ENCODE measurements at places on chromosomes 16 and 17.

DNA sequence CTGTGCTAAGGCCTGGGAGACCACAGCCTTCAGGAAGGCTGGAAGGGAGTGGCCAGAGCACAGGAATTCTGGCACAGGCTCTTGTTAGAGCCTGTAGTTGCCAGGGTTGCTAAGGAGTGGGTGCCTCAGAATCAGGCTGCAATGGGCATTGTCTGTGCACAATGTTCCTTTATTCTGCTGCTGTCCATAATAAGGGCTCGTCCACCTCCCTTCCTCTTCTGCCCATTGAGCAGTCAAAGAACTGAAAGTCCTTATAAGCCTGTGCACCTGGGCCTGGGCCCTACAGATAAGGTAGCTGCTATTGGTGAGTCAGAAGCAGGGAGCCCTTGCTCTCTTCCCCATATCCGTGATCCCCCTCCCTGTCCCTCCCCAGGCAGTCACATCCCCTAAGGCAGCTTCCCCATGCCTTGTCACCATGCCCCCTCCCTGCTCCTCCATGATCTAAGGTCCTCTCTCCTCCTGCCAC, 5.4 kb upstream of the CNGB1 start:
- peak; percentile 88 for DNase-seq

- peak; percentile 20 for DNase-seq
These were observed 5.9 kb downstream of the ARSG start for GRCh38 chr17:68297195-68297594.

DNA sequence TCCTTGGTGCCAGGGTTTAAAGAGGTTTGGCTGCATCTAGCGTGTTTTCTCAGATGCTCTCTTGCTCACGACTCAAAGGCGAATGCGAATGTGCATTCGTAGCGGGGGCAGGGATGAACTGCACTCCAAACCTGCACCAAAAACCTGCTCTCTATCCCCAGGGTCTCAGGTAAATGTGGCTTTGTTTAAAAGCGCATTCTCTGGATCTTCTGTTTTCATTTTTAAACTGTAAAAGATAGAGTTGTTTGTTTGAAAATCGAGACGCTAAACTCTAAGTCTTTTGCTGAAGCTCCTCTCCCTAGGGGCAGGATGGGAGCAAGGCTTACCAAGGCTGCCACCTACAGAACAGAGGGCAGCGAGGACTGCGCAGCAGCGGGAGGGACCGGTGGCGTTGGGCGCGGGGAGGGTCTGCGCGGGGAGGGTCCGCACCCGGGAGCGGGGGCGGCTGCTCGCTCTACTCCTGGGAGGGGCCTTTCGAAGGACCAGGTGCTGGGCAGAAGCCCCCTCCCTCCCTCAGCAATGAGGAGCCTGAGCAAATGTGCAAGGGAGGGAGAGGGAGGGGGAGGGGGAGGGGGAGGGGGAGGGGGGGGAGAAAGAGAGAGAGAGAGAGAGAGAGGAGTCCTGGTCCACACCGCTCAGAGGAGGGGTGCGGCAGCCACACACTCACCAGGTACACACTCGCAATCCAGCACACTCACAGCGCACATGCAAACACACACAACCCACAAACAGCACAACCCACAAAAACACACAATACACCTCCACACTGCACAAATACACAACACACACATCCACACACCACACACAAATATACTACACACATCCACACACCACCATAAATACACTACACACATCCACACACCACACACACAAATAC, 142.8 kb downstream of the GRIN2A start:
- peak; percentile 10 for DNase-seq

GRCh38 chr17:44546671-44547606, 10.3 kb upstream of the FZD2 start:
- DNase-seq, result no peak

DNA sequence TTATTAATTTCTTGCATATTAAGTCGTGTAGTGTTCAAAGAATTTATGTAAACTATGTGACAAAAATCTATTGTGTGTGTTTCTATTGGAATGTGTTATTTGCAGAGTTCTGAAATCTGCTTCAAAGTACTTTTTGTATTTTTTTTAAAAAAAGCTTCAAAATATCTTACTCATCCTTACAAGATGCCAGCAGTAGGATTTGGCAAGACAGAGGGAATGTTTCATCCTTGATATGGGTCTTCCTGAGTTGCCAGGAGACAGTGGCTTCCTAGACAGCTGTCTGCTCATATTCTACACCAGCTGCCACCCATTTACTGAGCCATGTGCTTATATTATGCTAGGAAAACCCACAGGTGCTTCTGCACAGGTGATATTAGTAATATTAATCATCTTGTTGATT, 36.4 kb downstream of the EFCAB5 start:
- no peak for DNase-seq

DNA sequence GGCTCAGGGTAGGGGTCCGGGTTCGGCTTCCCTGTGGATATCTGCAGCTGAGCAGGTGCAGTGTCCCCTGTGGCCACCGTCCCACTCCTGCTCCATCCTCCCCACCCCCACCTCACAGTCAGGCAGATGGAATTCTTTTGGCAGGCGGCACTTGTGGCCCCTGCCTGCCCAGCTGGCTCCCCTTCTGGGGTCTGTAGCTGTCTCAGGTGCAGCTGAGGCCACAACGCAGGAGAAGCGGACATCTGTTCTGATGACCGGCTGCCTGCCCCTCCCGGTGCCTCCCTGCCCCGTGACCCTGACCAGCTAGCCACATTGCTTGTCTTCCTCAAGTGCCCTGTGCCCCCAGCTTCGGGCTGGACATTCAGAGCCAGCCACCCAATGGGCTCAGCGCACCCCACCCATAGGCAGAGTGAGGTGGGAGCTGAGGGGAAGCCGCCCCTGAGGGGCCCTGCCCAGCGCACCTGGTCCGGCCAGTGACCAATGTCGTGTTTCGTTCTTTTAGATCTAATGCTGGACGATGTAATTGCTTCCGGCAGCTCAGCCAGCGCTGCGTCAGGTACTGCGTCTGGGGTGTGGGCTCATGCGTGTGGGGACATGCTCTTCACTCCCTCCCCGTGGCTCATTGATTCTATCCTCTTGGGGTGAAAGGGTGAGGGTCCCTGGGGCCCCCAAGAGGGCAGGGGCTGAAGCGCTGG, 25.2 kb upstream of the ABCC3 start:
- DNase-seq, result no peak

DNA sequence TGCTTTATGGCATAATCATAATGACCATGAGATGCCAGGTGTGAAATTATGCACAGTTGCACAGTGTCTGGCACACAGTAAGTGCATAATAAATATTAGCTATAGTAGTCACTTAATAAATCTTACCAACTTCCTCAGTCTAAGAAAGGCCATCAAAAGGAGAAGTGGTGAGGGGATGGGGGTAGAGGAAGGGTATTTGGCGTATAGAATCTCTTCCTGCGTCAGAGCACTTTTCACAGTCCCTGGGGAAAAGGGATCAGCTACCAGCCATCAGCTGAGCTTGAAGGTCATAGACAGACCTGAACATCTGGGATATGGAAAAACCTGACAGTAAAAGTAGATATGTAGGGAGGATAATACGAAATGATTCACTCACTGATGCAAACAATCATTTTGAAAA, 5.8 kb downstream of the CRHR1 start:
- DNase-seq, result no peak

DNA sequence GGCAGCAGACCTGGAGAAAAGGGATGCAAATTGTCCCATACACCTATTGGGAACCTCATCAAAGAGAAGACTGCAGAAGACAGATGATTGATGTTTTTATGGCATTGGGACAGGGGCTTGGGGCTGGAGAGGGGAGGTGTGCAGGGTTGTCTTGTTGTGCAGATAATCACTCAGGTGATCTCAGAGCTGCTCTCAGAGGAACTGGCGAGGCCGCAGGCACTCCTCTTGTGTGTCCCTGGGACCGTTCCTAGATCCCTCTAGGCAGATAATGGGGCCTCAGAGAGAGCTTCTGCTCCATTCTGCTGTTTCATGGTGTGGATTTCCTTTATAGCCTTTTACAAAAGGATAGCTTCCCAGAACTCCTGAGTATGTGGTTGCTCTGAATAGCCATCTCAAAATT, 1.6 kb downstream of the RNF213 start:
- DNase-seq, result no peak

DNA sequence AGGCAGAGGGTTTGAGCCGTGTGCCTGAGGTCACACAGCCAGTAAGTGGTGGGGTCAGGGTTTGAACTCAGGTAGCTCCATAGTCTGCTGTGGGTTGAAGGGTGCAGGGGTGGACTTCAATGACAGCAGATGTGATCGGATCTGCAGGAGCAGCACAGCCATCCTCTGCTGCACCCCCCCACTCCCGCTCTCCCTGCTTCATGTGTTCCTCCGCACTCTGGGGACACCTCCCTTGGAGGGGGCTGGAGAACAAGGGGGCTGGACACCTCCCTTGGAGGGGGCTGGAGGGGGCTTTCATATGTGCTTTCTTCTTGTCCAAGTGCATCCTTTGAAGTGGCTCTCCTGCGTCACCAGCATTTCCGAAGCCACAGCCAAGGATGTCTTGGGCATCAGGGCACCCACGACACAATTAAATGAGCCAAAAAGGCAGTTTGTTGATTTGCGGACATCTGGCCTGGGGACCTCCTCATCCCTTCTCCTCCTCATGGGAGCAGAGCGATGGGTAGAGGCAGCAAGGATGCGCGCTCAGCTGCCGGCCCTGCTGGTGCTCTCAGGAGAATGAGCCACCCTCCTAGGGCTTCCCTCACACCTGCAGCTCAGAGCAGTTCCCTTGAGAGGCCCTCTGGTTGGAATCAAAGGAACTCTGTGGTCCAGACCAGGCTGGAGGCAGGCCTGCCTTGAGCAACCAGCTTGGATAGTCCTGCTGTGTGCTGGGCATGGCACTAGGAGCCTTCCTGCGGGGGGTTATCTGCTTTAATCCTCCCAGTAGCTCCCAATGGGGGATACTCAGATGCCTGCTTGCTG, 26.2 kb downstream of the WSCD1 start:
- DNase-seq, result no peak

- DNase-seq, result no peak
These were observed 1726.1 kb downstream of the TP53TG3F start for GRCh38 chr16:35185366-35186044.

- DNase-seq, result peak; percentile 85
These were observed at the start of gene SLFN12 for GRCh38 chr17:35432176-35433074. TSS of gene SLFN12 (minus strand) at chr17:35432500. CDS start at chr17:35423028, 9,472 bp downstream.

DNA sequence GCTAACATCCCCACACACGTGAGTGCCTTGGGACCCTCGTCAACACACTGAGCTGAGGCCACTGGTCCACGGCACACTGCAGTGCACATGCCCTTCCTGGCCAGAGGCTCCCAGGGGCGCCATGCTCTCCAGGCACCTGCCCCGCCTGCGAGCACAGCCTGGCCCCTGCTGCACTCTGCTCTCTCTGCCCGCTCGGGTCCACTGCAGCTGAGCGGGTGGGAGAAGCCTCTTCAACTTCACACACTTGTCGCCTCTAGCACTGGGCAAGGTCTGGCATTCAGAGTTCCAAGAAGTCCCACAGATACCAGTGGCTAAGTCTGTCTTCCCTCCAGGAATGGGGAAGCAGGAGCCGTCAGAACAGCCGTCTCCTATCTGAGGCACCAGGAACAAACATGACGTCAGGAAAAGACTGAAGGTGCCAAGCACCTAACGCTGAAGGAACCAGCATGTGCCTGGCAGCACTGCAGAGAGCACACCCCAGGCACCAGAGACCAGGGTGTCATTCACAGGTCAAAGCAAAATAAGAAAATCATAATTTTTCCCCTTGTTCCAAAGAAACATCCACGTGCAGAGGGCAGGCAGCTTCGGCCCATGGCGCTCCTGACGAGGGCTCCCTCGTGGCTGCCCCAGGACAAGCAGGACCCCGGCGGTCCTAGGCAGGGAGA, 82.9 kb downstream of the ZNF778 start:
- DNase-seq, result no peak

- no peak for DNase-seq
These were observed 12.7 kb upstream of the ZG16 start for GRCh38 chr16:29765167-29766032.

DNA sequence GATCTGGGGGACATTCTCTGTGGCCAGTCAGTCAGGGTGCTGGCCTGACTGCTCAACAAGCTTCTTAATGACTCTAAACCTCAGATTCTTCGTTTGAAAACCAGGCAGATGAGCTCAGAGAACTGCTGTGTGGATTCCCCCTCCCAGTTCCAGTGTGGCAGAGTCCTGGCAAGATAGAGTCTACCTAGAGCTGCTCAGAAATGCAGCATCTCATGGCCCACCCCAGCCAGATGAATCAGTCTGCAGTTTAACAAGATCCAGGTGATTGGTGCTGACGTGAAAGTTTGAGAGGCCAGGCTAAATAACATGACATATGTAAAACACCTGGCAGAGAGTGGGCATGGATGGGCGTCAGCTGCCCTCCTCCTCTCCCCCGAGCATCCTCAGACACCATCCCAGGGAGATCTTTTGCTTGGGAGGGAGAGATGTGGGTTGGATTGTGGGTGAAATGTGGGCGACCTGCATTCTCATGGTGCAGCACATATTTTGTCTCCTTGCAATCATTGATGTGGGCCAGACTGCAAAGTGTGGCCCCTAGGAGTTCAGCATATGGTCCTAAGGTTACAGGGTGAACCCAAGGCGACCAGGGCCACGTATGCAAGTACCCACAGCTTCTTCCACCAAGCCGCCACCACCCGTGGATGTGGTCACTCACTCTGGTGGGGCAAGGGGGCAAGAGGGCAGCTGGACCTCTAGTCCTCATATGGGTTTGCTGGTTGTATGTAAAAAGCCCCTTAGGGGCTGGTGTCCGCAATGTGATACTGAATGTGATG, 19.5 kb downstream of the SOCS3 start:
- no peak for DNase-seq

- DNase-seq, result no peak
These were observed 66.7 kb downstream of the TOX3 start for GRCh38 chr16:52480237-52480636.

Measured in hematopoietic multipotent progenitor cell treated with erythropoietin and hydrocortisone succinate and interleukin-3 and kit ligand, for 6 days (in vitro differentiated cells).